ENCODE measurements at places on chromosomes 2 and 18.
A peak's percentile ranks its signal among the peaks of the same experiment; 100 is the strongest.

- DNase-seq: no peak
Measured at GRCh38 chr18:9495916-9496705, 20.8 kb downstream of the RALBP1 start.

GRCh38 chr2:179712825-179713224 lies 148.6 kb downstream of the ZNF385B start:
- DNase-seq: no peak

DNA sequence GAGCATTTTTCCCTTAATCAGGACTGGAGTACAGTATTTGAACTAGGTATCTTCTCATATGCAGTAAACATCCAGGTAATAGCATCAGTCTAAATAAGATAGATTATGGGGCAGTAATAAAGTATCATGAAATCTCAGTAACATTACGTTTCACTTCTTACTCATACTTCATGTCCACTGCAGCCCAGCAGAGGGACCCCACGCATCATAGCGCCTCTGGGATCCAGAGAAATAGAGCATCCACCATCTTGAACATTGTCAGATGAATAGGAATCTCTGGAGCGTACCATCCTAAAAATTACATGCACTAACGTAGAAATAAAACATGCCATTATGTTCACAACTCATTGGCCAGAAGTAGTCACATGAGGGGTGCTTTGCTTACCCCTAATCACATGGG lies 499.0 kb downstream of the CPS1 start:
- no peak for DNase-seq

DNA sequence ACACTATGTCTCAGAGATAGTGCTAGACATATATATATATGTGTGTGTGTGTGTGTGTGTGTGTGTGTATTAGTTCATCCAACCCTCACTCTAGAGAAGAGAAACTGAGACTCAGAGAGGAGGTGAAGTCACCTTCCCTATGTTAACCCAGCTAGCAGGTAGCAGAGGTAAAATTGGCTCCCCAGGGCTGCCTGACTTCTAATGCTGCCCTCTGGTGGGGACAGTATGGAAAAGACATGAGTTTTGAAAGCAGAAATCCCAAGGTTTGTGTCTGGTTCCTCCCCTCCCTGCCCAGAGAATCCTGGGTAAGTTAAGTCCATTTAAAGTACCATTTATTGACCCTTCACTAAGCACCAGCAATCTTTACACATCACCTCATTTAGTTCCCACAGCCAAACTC lies 137.7 kb downstream of the THNSL2 start:
- peak; percentile 41 for DNase-seq

DNA sequence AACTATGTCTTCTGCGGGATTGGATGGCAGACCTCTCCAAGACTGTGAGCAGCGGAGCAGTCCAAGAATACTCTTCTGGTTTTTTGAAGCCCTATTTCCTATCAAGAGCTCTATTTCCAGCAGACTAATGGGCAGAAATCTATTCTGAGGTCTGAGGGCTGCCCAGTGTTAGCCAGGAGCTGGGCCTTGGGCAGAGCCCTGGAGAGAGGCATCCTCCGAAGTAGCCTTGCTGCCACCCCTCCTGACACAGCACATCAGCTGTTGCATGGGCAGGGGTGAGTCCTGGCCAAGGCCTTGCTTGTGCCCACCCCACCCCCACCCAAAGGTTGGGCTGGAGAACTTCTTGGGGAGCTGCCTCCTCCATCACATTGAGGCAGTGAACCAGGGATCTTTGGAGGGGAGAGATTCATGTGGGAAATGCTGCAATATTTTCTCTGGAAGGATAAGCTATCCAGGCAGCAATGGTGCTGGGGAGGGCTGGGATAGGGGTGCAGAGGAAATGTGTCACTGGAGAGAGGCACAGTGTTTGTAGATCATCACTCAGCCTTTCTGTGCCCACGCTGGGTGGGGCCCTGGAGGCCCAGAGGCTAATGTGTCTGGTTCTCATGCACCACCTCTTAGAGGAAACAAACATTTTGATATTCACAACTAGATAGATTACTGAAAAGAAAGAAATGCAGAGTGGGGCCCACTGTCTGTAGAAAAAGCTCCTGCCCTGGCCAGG lies 104.7 kb downstream of the VSNL1 start:
- no peak for DNase-seq

DNA sequence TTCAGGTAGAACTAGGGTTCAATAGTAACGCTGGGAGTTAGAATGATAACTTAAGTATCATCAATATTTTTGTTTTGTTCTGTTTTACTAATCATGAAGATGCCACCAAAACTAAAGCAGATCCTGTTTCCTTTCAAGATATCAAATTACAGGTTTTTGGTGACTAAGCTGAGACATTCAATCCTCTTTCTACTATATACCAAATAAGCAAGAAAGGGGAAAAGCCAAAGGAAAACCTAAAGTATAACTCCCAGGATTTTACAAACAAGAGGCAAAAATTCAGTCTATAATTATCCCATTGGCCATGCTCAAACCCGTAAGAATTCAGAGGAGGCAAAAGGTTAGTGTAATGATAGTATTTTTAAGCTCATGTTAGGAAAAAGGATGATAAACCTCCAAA lies 175.2 kb upstream of the CCDC150 start:
- no peak for DNase-seq

GRCh38 chr2:239008004-239008403 lies 160.1 kb downstream of the TWIST2 start:
- no peak for DNase-seq

DNA sequence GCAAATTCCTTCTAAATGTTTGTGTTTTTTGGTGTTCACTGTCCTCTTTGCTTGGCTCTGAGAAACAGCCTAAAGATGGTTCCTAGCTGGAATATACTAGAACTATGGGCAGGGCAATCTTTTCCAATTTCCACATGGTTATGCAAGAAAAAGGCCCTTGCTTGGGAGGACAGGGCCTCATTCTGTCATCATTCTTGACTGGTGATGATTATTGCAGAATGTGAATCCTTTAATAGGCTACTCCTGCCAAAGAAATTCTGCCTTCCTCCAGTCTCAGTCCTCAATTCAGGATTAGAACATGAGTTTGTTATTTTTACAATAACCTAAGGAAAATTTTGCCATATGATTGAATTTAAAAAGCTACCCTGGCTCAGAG lies 218.7 kb downstream of the HNMT start:
- DNase-seq: no peak

DNA sequence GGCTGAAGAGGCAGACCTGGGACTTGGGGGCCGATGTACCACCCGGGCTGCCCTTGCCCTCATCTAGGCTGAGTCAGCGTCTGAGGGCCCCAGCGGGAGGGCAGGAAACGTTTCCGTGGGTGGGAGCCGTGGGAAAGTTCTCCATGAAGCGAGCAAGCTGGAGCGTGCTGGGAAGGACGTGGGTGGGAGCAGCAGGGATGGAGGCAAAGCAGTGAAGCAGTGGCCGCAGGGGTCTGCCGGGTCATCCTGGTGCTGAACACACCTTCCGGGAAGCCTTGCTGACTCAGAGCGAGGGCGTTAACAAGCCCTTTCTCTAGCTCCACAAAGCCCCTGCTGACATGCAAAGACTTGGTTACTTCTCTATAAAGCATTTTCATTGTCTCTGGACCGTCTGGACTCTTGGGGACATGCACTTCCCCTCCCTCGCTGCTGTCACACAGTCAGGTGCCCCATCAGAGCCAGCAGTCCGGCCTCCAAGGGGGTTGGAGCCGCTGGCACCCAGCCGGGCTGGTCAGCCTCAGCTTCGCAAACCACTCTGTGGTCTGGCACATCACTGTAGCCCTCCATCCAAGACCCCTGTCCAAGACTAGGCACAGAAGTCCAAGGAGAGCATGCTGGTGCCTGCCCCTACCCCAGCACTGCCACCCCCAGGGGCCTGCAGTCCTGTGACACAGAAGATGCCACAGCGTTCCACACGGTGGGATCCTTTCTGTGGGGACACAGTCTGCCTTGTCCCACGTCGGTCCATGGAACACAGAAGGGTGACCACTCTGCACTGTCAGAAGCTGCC lies 115.1 kb upstream of the GPC1 start:
- no peak for DNase-seq

GRCh38 chr18:59268721-59269562 lies 4.3 kb downstream of the RAX start:
- DNase-seq: peak; percentile 52

DNA sequence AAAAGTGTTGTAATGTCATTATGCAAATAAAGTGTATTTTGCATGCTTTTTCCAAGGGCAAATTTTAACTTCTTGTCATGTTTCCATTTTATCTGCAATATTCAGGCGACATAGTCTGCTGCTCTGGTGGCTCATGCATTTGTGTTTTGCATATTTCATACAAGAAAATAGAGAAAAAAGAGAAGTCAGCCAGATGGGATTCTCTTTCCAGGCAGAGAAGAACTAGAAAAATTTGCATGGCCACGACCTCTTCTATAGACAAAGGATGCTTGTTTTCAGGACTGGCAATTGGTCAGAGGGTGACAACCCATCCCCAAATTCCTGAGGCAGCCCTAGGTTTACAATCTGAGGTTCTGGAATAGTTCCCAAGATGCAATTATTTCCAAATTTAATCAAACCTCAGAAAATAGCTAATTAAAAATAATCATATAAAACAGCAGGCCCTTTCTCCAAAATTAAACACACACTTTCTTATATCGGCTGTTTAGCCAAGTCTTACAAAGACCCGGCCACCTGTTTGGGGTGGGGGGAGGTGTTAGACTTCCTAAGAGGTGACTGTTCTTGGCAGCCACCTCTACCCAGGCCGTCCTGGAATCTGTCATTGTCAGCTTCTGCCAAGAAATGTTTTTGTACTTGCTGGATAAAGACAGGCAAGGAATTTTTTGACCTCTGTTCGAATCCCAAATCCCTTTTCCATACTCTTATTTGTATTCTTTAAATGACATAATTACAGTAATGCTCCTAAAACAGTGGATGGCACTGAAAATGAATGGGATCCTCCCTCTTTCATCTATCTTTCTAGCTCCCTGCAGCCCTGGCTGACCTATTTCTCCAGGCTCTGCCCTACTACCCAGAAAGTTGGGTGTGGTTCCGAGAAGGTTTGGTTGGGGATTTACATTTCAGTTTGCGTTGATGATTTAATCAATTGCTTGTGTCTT lies 20.8 kb upstream of the SOS1 start:
- DNase-seq: no peak

DNA sequence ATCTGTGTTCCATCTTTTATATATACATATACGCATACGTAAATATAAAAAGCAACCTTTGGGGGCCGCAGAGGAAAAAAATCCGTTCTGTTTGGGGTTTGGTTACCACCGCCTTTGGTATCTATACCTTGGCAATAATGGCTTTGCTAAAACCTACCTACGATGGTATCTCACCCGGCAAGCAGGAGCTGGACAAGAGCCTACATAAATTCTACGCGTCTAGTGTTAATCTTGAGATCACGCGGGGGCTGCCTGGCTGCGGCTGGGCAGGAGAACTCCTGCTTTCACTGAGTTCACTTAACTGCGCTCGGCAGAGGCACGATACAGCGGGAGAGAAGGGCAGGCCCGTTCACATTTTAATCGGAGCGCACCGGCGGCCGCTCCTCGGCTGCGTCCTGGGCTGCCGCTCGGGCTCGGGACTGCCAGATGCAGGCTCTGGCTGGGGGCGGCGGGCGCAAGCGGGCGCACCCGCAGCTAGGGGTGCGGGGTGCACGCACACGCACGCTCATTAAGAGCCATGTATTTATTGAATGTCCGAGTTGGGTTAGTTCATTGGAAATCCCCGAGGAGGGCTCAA lies 1.7 kb upstream of the POU3F3 start:
- DNase-seq: no peak

- DNase-seq: no peak
Measured at GRCh38 chr2:10279946-10280463, 22.7 kb upstream of the HPCAL1 start.

- DNase-seq: no peak
Measured at GRCh38 chr2:187544371-187545080, 9.7 kb downstream of the TFPI start.

- no peak for DNase-seq
Measured at GRCh38 chr18:43013486-43013885, 102.0 kb downstream of the RIT2 start.

DNA sequence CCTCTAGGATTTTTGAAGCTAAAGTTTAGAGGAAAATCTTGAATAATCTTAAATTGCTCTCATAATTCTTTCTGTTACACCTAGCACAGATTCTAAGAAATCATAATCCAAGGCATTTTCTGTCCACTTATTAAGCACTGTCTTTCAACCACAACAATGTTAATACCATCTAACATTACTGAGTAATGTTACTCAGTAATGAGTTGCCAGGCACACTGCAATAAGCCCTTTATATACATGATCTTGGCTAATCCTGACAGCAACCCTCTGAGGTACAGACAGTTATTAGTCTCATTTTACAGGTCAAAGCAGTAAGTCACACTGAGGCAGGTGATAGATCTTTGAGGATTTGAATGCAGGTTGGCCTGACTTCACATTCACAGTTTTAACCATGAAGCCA lies 291.9 kb downstream of the ALK start:
- DNase-seq: no peak

DNA sequence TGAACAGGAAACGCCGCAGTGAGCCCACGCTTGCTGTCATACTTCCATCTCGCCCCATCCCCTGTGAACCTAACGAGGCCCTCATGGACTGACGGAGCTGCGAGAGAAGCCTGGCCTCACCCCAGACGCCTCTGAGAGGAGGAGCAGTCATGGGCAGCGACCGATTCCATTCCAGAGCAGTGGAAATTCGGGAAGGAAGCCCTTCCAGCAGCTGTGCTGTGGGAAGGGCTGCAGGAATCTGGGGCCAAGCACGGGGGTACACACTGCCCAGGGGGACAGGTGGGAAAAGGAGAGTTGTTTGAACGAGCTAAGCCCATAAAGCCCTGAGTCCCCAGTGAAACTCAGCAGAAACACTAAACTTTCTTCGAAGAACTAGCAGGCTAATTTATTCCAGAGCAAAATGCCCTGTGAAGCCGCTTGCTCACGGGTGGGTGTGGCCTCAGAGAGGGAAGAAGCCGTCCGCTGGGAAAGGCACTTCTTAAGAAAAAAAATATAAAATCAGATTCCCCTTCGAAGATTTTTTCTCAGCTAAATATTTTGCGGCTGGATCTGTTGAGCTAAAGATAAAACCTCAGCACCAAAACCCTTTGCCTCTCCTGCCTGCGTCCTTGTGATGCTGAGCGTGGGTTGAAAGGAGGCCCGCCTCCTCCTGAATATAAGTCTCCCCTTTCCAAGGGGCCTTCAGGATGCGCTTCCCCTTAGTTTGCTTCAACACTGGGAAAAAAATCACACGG lies 38.2 kb downstream of the ANKMY1 start:
- no peak for DNase-seq
